Activated CD8-positive, alpha-beta memory T cell treated with anti-CD3 and anti-CD28 coated beads for 48 hours (primary cell): ENCODE measurements at places on chromosomes 5 and 9.

DNA sequence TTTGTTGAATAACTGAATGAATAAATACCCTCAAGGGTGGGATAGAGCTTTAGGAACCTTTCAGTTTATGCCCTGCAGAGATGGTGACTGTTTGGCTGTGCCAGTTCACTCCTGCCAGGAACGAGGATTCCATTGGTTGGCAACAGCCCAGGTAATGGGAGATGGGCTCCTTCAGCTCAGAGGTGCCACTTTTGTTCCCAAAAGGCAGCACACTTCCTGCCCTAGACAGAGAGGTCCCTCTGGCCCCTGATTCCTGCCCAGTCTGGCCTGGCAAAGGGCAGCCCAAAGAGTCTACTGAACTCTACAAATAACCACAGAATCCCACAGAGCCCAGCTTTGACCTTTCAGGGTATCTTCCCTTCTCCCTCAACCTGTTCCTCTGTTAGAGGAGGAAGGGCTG lies 1.6 kb downstream of the C9orf152 start:
- DNase-seq: no peak

GRCh38 chr5:80284720-80285119 lies 28.9 kb upstream of the SERINC5 start:
- no peak for DNase-seq

- DNase-seq: no peak
Observed at GRCh38 chr9:134172198-134173126, 8.1 kb upstream of the RNU6ATAC start.

DNA sequence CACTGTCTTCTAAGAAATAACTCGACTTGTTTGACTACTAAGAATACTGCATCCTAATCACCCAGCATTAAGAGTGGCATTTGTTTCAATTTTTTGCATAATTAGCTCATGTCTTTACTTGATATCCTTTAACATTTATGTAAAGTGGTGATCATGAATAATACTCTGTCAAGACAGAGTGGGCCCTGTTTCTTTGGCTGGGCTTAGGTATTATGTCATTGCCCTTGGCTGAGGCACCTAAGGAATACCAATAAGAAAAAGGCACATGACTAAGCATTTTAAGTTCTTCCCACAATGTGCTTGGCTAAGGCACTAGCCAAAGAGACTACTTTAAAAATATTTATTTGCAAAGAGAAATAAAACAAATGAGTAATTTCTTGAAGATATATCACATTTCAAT lies 308.1 kb downstream of the CTNND2 start:
- DNase-seq: no peak

DNA sequence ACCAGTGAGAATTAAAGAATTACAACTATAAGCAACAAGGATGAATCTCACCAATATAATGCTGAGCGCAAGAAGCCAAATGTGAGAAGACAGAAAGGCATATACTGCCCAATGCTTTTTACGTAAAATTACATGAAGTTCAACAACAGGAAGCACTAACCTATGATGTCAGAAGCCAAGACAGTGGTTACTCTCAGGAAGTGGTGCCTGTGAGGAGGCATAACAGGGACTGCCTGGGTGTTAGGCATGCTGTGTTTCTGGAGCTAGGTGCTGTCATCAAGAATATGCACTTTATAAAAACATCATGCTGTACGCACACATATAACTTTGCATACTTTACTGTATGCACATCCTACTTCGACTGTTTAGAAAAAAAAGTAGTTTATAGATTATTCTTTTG lies 30.1 kb downstream of the FRMD3 start:
- no peak for DNase-seq

DNA sequence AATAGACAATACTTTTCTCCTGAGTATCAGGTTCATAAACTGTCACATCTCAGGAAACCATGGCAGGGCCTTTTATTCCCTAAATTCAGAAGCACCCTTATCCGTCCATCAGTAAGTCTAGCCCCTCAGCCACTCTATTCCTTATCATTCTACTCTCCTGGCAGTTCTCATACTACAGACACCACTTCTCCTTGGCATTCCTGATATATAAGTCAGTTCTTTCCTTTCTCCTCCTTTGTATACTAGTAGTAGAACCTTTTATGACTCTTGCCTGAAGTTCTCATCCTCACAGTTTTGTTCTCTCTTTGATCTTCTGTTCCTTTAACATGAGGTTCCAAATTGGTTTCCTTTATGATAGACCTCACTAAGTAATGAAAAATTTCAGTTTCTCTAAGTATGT lies 29.3 kb downstream of the GRAMD2B start:
- DNase-seq: no peak

- DNase-seq: no peak
Observed at GRCh38 chr5:151469386-151469785, 22.0 kb downstream of the SLC36A1 start.

- DNase-seq: no peak
Observed at GRCh38 chr9:105858877-105859276, 164.5 kb downstream of the TMEM38B start.

- no peak for DNase-seq
Observed at GRCh38 chr5:6159832-6160430, 218.4 kb downstream of the MED10 start.

DNA sequence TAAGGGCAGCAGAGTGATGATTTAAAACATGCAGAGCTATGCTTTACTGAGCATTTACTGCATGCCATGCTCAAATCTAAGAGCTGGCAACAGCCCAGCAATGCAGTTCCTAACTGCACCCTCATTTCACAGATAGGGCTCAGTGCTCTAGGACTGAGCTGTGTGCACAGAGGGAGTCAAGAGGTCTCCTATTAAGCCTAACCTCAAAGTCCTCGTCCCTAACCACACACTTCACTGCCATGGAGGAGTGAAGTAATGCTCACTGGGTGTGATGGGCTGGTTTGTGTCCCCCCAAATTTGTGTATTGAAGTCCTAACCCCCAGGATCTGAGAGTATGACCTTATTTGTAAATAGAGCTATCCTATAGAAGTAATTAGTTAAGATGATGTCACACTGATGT lies 25.9 kb downstream of the BARX1 start:
- DNase-seq: no peak

- DNase-seq: no peak
Observed at GRCh38 chr5:179909224-179909623, 1.5 kb upstream of the TBC1D9B start.

DNA sequence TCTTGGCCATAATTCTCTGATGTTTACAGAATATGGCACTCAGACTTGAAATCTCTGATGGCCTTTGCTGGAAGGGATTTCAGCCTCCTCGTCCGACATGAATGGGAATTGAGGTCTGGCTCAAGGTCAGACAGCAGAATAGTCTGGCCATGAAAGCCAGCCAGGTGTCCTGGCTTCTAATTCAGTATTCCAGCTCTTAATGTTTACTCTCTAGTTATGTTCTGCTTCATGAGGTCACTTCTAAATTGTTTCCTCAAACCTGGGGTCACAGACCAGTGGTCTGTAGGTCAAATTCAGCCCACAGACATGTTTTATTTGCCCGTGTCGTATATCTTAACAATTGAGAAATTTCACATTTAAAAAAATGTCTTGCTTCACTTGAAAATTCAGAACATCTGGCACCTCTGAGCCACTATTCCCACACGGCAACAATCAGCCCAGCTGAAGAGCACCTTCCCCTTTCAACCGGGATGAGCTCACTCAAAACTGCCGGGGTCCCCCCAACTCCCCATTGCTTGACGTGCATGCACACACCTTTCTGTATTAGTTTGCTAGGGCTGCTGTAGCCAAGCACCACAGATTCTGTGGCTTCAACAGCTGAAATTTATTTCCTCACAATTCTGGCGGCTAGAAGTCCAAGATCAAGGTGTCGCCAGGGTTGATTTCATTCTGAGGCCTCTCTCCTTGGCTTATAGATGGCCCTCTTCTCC lies 243.5 kb downstream of the ENC1 start:
- DNase-seq: no peak

DNA sequence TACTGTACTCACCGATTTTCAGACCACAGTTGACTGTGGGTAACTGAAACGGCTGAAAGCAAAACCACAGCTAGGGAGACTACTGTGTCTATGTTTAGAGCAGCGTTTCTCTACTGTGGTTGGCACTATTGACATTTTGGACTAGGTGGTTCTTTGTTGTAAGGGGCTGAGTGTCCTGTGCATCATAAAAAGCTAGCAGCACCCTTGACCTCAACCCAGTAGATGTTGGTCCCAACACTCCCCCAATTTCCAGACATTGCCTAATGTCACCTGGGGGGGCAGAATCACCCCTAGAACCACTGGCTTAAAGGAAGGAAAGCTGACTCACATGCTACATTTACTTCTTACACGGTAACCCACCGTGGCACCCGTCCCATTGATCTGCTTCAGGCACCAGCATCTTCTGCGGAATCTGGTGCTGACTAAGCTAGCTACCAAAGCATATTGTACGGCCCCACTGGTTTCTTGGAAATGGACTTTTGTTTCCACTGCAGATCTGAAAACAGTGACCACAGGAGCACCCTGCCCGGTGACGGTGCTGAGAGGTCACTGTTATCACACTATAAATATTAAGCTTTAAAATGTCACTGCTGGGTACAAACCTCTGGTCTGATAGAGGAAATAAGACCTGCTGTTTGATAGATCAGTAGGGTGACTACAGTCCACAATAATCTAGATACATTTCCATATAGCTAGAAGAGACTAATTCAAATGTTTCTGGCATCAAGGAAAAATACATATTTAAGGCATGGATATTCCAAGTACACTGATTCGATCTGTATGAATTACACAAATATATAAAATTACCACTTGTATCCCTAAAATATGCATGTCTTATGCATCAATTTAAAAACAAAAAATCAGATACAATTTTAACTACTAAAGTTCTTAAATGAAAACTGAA lies 151.4 kb downstream of the HSD17B3 start:
- DNase-seq: peak; percentile 26

DNA sequence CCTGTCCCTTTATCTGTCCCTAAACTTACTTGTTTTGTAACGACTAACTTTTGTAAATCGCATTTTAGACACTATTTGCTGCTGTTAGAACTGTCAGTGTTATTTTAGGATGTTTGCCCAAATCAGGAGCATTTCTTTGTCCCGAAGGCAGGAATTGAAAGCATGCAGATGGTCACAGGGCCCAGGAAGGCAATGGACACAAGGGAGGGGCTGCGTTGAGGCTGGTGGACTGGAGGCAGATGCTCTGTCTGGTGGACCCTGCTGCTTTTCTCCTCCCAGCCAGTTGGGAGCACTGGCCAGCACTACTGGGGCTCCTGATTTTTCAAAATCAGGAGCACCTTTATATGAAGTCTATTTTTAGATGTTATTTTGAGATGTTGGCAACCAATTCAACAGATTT lies 31.7 kb downstream of the DOCK2 start:
- no peak for DNase-seq

DNA sequence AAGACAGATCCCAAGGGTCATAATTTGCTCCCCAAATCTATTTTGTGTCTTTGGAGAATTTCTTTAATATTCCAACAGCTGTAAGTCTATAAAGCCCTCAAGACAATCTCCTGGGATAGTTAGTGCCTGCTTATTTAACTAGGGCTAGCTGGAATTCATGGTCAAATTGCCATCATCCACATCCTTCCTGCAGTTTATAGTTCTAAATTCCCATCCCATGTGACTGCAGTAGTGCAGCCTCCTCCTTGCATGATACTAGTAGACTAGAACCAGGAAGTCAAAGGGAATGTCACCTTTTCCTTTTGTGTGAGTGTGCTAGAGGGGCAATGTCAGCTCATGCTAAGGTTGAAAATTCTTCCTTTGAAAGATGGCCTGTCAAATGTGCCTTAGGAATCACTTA lies 214.8 kb upstream of the PIK3R1 start:
- DNase-seq: no peak

DNA sequence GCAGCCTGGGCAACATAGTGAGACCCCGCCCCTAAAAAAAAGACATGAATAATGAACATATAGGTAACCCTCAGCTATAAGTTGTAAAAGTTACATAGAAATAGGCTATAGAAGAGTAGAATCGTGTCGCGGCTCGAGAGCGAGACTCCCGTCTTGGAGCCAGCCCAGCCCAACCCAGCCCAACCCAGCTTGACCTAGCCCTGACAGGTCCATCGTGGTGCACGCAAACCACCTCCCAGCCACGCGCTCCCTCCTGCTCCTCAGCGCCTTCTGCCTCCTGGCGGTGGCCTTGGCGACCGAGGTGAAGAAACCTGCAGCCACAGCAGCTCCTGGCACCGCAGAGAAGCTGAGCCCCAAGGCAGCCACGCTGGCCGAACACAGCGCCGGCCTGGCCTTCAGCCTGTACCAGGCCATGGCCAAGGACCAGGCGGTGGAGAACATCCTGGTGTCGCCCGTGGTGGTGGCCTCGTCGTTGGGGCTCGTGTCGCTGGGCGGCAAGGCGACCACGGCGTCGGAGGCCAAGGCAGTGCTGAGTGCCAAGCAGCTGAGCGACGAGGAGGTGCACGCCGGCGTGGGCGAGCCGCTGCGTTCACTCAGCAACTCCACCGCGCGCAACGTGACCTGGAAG lies 10.8 kb downstream of the KIF24 start:
- DNase-seq: no peak

GRCh38 chr5:6581559-6582426 lies 51.1 kb downstream of the NSUN2 start:
- DNase-seq: no peak

- no peak for DNase-seq
Observed at GRCh38 chr5:75463726-75464125, 47.7 kb downstream of the CERT1 start.

DNA sequence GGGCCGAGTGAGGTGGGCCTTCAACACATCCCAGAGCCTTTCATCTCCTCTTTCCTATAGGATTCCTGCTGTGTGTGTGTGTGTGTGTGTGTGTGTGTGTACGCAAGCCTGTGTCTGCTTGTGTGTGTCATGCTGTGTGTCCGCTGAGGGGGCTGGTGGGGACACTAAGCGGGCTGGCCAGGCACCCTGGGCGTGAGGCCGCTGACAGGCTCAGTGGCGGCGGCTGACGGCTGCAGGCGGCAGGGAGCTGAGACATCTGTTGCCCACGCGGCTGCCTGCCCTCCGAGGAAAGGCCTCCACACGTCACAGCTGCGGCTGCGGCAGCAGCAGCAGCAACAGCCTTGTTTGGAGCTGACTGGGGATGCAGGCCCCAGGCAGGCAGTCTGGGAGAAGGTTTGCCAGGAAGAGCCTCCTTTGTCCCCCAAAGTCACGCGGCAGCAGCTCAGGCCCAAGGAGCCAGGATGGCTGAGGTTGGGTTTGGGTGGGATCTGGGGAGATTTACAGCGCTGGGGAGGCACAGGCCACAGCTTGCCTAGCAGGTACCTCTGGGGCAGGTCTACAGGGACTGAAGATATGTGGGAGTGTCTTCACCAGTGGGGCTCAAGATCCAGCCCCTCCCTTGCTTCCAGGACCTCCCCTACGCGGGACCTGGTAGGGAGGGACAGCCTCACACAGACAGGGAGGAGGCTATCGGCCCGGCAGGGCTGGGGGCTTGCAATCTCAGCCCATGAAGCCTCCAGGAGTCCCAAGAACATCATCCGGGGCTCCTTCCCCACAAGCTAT lies 1.8 kb downstream of the PDLIM4 start:
- DNase-seq: no peak

GRCh38 chr9:101269591-101270283 lies 115.1 kb downstream of the BAAT start:
- DNase-seq: no peak

DNA sequence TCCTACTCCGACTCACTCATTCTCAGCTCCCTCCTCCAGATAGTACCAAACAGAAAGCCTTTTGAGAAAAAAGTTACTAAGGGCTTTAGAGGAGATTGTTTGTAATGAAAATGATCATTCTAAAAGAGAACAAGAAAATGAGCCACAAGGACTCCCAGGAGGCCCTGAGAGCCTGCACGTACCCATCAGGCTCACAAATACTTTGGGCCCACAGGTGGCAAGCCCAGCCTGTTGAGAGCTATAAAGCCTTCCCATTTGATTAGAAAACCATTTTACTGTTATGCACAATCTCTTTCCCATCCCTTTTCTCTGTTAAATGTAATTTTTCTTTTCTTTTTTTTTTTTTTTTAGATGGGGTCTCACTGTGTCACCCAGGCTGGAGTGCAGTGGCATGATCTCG lies 136.1 kb downstream of the LHFPL2 start:
- no peak for DNase-seq
